Stimulated activated CD8-positive, alpha-beta memory T cell treated with anti-CD3 and anti-CD28 coated beads, Interleukin-7, amount 100 ng/mL, for 24 hours (primary cell): ENCODE measurements at places on chromosomes 5 and 9.

- no peak for DNase-seq
Observed at GRCh38 chr5:89628876-89629635, 746.1 kb upstream of the MEF2C start.

GRCh38 chr9:126160067-126160853 is 166.4 kb upstream of the MVB12B start:
- no peak for DNase-seq

- no peak for DNase-seq
Observed at GRCh38 chr5:107232788-107233187, 437.9 kb downstream of the EFNA5 start.

- no peak for DNase-seq
Observed at GRCh38 chr5:66655395-66656324, 59.5 kb downstream of the MAST4 start.

GRCh38 chr5:8060953-8061429 is 192.0 kb downstream of the MTRR start:
- DNase-seq, result no peak

DNA sequence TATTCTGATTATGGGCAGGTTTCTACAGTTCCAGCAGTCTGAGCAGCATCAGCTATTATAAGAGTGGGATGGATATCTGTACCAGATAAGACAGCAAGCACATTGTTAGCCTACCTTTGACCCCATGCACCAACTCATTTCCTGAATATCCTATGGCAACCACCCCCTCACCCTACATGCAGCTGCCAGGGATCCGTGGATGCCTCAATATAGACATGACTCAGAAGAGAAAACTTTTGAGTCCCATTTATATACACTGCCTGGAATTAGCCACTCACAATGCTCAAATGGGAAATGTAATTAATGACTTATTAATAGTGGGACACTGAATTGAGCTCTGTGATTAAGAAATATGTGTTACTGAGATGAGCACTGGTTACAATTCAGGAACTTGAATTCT is 124.4 kb downstream of the SSBP2 start:
- DNase-seq, result no peak

GRCh38 chr5:6705088-6705487 is 8.1 kb upstream of the TENT4A start:
- no peak for DNase-seq

GRCh38 chr9:101176384-101176783 is 147.9 kb downstream of the PLPPR1 start:
- DNase-seq, result no peak

DNA sequence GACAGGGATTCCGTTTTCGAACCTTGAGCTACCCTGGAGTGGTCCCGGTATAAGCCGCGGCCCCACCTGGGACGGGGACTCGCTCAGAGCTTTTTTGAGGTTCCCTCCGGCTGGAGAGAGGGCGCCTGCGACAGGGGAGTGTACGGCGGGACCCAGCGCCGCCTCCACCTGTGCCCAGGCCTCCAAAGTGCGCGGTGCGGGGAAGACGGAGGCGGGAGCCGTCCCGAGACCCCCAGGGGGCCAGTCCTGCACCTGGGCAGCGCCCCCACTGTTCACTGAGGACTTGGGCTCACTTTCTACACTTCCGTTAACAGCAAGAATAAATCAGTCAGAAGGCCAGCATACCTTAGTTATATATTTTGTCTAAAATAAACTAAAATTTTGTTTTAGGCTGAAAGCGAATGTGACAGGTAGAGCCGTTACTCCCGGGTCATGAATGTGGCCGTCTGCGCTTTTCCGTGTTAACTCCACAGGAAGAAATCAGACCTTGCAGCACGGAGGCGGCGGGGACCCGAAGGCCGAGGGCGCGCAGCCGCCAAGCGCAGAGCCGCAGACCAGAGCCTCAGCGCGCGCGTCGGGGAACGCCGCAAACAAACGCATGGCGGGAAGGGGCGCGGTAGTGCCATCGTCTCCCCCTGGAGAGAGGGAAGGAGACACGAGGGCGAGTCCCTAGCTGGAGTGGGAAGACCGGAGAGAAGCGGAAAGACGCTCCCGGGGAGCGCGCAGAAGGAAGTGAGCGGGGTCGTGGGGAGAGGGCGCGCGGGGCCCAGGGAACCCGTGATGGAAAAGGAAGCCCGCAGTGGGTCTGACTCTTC is 14.1 kb downstream of the TRIM7 start:
- DNase-seq, result no peak

- DNase-seq, result no peak
Observed at GRCh38 chr9:20303996-20304395, 318.3 kb downstream of the MLLT3 start.

GRCh38 chr5:14342306-14342705 is 199.2 kb downstream of the TRIO start:
- DNase-seq, result no peak

GRCh38 chr5:176545388-176545736 is 3.8 kb upstream of the CDHR2 start:
- DNase-seq, result no peak

DNA sequence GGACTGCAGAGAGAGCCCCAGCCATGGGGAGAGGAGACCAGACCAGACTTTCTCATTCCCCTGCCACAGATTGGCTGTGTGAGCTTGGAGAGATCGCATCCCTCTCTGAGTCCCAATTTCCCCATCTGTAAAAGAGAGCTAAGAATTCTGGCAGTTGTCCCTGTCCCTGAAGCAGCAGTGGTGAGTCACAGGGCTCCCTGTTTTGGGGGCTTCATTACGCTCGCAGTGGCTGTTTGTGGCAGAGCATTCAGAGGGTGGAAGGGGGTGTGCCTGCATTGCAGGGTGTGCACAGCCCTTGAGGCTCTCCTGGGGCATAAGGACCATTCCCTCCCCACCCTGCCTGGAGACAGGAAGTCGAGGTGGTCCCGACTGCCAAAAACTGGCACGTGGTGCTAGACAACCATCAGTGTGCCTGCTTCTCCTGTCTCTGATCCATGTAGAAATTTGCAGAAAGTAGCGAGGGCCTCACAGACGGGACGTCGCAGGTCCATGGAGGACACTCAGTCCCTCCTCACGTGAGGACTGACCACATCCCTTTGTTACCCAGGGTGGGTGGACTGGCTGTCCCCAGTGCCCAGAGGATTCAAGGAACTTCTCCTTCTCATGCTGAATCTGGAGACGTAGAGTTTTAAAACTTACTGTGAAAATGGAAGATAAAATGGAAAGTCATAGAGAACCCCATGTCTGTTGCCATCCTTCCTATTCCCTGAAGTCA is 35.3 kb downstream of the HRH2 start:
- no peak for DNase-seq

GRCh38 chr9:88794100-88794499 is 197.2 kb upstream of the S1PR3 start:
- no peak for DNase-seq

- no peak for DNase-seq
Observed at GRCh38 chr9:133980864-133981588, 11.1 kb downstream of the VAV2 start.

DNA sequence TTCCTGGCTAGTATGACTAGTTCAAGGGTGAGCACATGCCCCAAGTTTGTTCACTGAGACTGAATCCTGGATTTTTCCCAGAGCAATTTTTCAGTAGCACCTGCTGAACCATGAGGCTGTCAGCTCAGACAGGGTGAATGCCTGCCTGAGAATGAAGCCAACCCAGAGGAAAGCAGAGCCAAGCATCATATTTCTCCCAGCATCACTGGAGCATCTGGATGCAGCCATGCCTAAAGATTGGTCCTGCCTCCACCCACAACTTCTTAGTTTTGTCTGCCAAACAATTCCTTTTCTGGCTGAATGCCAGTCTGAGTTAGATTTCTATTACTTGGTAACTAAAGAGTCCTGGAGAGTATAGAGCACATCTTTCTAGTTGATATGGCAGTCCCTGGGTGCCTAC is 343.6 kb downstream of the CSNK1G3 start:
- no peak for DNase-seq

DNA sequence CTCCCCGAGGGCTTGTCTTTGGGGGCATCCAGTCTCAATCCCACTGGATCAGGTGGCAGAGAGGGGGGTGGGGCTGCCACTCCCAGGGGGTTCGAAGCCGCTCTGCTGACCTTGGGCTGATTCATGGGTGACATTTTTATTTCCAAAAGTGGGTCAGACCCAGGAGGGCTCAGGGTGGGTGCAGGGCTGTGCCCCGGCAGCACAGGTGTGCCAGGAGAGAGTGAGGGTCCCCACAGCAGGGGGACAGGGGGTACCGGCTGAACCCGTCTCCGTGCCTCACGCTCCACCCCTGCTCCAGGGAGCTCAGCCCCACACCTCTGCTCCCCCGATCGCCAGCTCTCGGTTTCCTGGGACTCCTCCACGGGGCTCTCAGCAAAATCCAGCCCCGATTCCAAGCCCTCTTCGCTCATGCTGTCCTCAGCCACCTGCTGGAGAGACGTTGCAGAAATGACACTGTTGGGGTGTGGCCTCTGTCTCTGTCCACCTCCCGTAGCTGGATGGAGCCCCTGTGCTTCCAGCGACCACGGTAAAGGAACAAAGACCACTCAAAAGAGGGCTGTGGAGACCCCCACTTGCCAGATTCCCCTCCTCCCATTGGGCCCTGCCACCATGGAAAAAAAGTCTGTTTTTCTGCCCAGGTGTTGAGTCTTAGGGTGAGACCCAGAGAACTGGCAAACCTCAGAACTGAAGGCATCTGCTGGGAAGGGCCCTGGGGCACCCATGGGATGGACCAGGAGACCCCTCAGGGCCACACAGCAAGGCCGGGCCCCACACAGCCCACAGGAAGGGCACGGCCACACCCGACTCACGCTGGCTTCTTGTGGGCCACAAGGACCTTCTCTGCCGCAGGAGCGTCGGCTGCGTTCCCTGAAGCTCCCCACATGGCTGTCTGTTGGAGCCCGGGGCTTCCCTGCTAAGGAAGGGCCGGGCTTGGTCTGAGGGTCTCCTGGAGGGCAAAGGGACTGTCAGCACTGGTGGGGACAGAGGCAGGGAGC is 10.6 kb upstream of the QSOX2 start:
- no peak for DNase-seq
